ENCODE measurements at places on chromosomes 4 and X. TPM values are rescaled to one million over a fixed set of nuclear protein-coding genes. Genes with fewer than 3 reads are reported as not detected.
A peak's percentile ranks its signal among the peaks of the same experiment; 100 is the strongest.

The TASL gene
- 0.16 TPM for total RNA-seq

DNA sequence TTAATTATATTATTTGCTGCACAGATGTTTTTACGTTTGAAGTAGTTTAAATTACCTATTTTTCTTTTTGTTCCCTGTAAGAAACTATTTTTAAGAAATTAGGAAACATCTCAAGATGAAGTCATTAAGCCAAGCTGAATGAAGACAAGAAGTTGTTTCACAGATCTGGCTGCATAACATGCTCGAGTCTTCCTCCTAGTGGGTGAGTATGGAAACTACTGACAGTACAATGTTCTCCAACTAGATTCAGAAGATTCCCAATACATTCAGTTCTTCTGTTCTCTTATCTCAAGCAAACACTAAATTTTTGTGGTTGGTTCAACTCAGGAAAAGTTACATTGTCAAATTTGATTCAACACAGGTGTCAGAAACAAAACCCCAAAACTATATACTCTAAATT is 256.8 kb upstream of the VCX start:
- ATAC-seq = peak; percentile 50

The PLRG1 gene
- total RNA-seq = 77.9 TPM

DNA sequence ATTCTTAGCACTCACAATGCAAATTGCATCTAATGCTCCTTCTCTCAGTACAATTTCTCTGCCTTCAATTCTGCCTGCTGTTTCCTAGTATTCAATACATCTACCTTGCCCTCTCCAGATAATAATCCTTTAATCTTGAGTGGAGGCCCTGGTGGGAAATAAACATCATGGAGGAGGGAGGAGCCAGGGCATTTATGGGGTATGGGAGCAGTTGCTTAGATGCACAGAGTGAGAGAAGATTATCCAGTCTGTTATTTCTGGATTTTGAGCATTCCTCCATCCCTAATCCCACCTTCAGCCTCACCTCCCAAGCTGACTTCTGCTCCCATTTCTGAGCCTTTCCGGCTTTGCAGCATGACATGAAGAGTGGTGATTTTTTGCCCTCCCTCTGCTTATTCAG is 127.9 kb upstream of the PPP3CA start:
- no peak for ATAC-seq

The SRPX2 gene
- total RNA-seq = 18.9 TPM

The HTRA3 gene
- total RNA-seq = 1.0 TPM

- ATAC-seq = no peak
Observed at GRCh38 chr4:117664706-117665444, 369.4 kb upstream of the NDST3 start.

GRCh38 chr4:56104188-56104587 is 155.4 kb downstream of the CEP135 start:
- ATAC-seq = no peak
